ENCODE measurements at places on chromosomes 2 and 18.

DNA sequence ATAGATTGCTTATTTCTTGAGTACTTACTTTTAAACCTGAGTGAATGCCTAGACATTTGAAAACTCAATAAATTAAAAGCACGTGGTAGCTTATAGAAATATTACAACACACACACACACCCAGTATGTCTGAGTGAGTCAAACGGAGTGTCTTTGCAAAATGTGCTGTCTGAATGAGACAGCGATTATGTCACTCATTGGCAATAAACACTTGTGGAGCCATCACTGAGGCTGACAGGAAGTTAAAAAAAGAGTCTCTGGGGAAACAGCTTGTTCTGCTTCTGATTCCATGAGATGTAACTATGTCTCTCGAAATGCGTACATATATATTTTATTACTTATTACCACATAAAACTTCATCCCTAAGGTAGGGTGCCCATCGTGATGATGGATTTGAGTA, 22.3 kb upstream of the VPS4B start:
- DNase-seq, result peak; percentile 15

GRCh38 chr2:174338671-174339560, 4.2 kb downstream of the SP9 start:
- peak; percentile 13 for DNase-seq

- DNase-seq, result no peak
Measured at GRCh38 chr2:196887431-196887830, 39.1 kb downstream of the PGAP1 start.

DNA sequence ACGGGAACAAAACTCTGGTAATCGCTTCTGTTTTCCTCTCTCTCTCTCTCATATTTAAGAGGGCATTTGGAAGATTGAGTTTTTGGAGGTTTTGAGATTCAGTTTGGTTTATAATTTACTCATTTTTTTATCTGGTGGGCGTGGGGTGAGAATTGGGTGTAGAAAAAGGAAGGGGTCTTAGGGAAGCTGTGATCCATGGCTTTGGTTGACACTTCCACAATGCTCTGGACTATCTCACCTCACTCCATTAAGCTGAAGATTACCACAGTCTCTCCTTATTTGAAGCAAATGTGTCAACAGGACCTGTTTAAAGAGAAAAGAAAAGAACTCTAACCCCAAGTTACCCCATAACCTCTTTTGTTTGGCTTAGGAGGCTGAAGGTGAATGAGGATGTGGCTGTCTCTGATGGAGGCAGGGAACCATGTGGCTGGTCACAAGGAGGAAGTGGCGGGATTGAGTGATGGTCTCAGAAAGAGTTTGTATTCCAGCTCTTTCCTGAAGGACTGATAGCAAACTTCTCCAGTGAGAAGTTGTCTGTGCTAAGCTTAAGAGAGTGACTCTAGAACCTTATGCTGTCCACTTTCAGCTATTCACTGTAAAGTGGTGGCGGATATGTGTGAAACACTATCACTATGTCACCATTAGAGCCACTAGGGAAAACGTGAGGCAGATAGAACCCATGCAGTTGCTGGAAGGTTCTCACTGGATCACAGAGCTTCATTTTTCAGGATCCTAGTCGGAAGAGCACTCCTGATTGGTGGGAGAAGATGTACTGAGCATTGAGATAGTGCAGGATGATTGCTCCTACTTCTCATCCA, 934 bp downstream of the ZNF804A start:
- DNase-seq, result peak; percentile 88

DNA sequence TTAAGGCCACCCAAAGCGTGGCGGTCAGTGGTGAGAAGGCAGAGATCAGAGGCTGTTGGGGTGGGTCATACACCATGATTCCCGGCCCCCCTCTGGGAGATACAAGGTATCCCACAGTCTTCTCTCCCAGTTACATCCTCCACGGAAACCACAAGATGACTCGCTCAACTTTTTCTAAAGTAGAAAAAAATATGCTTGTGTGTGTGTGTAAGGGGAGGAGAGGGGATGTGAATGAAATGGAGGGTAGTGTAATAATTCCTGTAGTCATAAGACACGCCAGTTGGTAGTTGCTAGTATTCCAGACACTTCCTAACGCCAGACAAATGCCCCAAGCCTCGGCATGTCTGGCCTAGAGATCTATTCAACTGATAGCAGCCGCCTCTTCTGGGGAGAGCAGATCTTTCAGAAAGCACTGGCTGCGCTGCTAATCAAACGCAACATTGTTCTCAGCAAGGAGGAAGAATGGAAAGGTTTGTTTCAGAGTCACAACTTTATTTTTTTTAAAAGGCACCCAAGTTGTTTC, 143.5 kb downstream of the TGIF1 start:
- peak; percentile 97 for DNase-seq

- DNase-seq, result no peak
Measured at GRCh38 chr2:157320409-157320808, 5.2 kb downstream of the ERMN start.
